Endothelial cell of umbilical vein (primary cell): ENCODE measurements at places on chromosomes 5 and 9. TPM values are rescaled to one million over a fixed set of nuclear protein-coding genes. Genes with fewer than 3 reads are reported as not detected.

- no peak overlapping the region for H3K27ac ChIP-seq
- H3K4me1 ChIP-seq = no peaks in the 10 kb centered on the region
- no peak for DNase-seq
- no peak overlapping the region for H3K4me3 ChIP-seq
Observed at GRCh38 chr9:2343756-2344155, 277.8 kb upstream of the VLDLR start.

- H3K4me1 ChIP-seq = no peaks in the 10 kb centered on the region
- no peaks in the 10 kb centered on the region for H3K36me3 ChIP-seq
- H3K27me3 ChIP-seq = no peaks in the 10 kb centered on the region
- no peak overlapping the region for H3K27ac ChIP-seq
Observed at GRCh38 chr9:82021198-82021597, 32.6 kb downstream of the SPATA31D1 start.

DNA sequence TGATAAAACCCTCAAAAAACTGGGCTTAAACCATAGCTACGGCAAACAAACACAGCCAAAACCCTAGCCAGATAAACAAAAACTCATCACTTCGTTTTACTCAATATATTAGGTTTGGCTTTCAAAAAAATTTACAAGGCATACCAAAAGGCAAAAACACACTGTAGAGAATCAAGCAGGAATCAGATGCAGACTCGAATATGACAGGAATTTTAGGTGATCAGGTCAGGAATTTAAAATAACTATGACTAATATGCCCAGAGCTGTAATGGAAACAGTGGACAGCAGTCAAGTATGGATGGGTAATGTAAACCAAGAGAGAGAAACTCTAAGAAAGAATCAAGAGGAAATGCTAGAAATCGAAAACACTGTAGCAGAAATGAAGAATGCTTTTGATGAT is 26.5 kb upstream of the DOCK2 start:
- H3K4me3 ChIP-seq = no peak overlapping the region
- no peak overlapping the region for H3K27ac ChIP-seq
- peaks cover 3% of the 10 kb centered on the region for H3K36me3 ChIP-seq

The TAL2 gene
- total RNA-seq = not detected in 2 replicates

GRCh38 chr5:13350767-13351166 is 593.7 kb downstream of the DNAH5 start:
- no peaks in the 10 kb centered on the region for H3K27me3 ChIP-seq
- no peak overlapping the region for H3K27ac ChIP-seq
- no peaks in the 10 kb centered on the region for H3K36me3 ChIP-seq
- H3K4me1 ChIP-seq = no peaks in the 10 kb centered on the region

The SV2C gene
- total RNA-seq = 0.07 TPM in 1 of 2 replicates, not detected in the other

DNA sequence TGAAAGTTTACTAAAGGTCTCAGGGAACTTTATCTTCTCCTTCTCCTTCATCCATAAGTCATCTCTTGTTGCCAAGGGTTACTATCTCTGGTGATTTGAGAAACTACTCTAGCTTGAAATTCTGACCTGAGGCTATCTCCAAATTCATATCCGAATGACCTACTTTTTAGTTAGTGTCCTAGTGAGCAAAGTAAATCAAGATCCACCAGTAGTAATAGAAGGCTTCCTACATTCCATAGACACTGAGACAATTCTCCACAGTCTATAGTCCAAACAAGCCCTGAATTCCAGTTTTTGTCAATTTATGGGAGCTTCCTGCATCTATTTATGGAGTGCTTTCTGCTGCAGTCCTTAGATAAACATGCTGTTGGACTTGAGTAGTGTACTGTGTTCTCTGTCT is 5.0 kb downstream of the IL7R start:
- H3K4me1 ChIP-seq = peaks cover 21% of the 10 kb centered on the region
- no peak overlapping the region for H3K4me3 ChIP-seq

GRCh38 chr5:91898898-91899297 is 515.8 kb upstream of the ARRDC3 start:
- no peaks in the 10 kb centered on the region for H3K36me3 ChIP-seq
- no peaks in the 10 kb centered on the region for H3K4me1 ChIP-seq
- H3K27ac ChIP-seq = no peak overlapping the region
- no peak for DNase-seq

The IL9 gene
- not detected in 2 replicates for total RNA-seq

The CORO2A gene
- total RNA-seq = 0.30 and 0.53 TPM in 2 replicates

GRCh38 chr5:167057665-167058064 is 1233.8 kb upstream of the WWC1 start:
- no peak overlapping the region for H3K4me3 ChIP-seq
- no peaks in the 10 kb centered on the region for H3K36me3 ChIP-seq
- no peak for DNase-seq

The GPBP1 gene
- 48.2 and 57.4 TPM in 2 replicates for total RNA-seq

DNA sequence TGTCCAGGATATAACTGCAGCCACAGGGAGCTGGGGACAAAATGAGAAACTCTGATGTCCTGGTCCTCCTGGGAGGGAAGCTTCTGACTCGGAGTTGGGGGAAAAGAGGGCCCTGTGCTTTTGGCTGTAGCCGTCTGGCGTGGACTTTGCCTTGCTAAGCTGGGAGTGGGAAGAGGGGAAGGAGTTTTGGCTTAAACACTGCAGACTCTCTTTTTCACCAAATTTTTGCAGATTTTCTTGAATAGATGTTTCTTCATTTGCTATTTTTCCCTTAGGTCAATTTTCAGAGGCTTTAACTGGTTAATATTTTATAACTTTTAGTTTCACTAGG is 15.7 kb upstream of the MAT2B start:
- no peaks in the 10 kb centered on the region for H3K27me3 ChIP-seq
- peaks cover 12% of the 10 kb centered on the region for H3K36me3 ChIP-seq
- no peak for DNase-seq

GRCh38 chr9:98323831-98324135 is 68.3 kb upstream of the TBC1D2 start:
- DNase-seq = no peak
- no peak overlapping the region for H3K4me3 ChIP-seq
- peaks cover 26% of the 10 kb centered on the region for H3K4me1 ChIP-seq
- no peaks in the 10 kb centered on the region for H3K36me3 ChIP-seq
- H3K27me3 ChIP-seq = no peaks in the 10 kb centered on the region

DNA sequence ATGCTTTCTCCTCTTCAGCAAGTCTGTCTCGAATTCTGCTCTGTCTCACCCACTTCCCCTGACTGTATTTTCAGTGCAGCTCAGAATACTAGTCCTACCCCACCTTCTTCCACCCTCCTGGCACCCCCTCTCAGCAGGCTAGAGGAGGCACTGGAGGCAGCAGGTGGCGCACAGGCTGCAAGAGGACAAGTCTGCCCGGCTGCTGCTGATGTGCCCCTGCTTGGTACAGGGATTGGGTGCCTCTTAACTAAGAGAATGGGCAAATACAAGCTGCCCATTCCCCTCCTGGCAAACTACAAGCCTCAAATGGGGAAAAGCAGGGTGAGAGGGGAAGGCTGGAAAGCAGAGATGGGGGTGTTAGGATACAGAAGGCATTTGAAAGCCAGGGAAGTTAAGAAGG is 5.1 kb downstream of the TLN1 start:
- peaks cover 23% of the 10 kb centered on the region for H3K36me3 ChIP-seq
- no peaks in the 10 kb centered on the region for H3K27me3 ChIP-seq
- peak; percentile 72 for DNase-seq
- H3K27ac ChIP-seq = peak overlapping the region; percentile 78
- H3K4me3 ChIP-seq = no peak overlapping the region

DNA sequence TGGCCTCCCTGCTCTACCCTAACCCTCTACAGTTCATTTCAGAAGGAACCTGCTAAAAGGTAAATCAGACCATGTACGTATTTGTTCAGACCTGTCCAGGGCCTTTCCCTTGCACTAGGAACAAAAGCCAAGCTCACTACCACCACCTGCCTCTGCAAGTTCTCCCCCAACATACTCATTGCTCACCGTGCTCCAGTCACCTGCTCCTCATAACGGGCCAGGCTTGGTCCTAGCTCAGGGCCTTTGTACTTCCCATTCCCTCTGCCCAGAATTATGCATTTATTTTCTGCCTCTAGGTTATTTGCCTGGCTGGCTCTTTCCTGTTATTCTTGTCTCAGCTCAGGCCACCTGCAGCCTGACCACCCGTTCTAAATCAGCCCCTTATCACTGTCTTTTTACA is 4.8 kb upstream of the FGF1 start:
- H3K4me1 ChIP-seq = no peaks in the 10 kb centered on the region
- H3K36me3 ChIP-seq = no peaks in the 10 kb centered on the region
- H3K4me3 ChIP-seq = no peak overlapping the region
- H3K27ac ChIP-seq = no peak overlapping the region
